Endothelial cell (in vitro differentiated cells): ENCODE measurements at places on chromosomes 13 and 19. TPM values are rescaled to one million over a fixed set of nuclear protein-coding genes. Genes with fewer than 3 reads are reported as not detected.

ZNF784 gene
- total RNA-seq, result 6.8 TPM

ATP4A gene
- total RNA-seq, result not detected

C19orf38 gene
- not detected for total RNA-seq

TEX101 gene
- total RNA-seq, result not detected

RNF113B gene
- total RNA-seq, result not detected

FGF22 gene
- not detected for total RNA-seq

TRIM13 gene
- 34.9 TPM for total RNA-seq

KASH5 gene
- 0.26 TPM for total RNA-seq

SLC25A41 gene
- total RNA-seq, result 0.23 TPM

IL12RB1 gene
- not detected for total RNA-seq
